ENCODE measurements at places on chromosomes 1 and 21.

DNA sequence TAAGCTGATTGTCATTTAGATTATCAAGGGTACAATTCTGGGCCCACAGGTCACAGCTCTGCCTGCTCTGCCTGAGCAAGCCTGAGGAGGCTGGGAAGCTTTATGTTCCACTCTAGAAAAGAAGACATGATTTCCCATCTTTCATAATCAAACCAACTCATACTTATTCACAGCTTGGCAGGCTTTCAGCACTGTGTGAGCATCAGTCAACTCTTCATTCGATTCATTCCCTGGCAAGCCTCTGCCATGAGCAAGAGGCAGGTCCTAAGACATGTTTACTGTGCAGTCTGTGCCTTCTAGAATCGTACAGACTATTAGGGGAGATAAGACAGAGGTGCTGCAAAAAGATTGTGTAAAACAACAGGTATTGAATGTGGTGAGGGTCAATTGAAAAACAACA lies 24.5 kb upstream of the KIRREL1 start:
- no peak for DNase-seq

GRCh38 chr1:154867841-154868605 lies 2.1 kb downstream of the KCNN3 start:
- DNase-seq, result no peak

DNA sequence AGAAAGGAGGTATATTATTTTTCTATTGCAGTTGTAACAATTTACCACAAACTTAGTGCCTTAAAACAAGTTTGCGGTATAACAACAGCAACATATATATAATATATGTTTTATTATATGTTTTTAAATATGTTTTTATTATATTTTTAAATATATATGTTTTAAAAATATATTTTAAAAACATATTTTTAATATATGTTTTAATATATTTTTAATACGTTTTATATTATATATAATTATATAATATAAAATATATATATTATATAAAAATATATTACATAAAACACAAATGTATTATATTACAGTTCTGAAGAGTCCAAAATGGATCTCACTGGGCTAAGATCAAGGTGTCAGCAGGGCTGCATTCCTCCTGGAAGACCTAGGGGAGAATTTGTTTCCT lies 27.5 kb upstream of the FNBP1L start:
- no peak for DNase-seq

DNA sequence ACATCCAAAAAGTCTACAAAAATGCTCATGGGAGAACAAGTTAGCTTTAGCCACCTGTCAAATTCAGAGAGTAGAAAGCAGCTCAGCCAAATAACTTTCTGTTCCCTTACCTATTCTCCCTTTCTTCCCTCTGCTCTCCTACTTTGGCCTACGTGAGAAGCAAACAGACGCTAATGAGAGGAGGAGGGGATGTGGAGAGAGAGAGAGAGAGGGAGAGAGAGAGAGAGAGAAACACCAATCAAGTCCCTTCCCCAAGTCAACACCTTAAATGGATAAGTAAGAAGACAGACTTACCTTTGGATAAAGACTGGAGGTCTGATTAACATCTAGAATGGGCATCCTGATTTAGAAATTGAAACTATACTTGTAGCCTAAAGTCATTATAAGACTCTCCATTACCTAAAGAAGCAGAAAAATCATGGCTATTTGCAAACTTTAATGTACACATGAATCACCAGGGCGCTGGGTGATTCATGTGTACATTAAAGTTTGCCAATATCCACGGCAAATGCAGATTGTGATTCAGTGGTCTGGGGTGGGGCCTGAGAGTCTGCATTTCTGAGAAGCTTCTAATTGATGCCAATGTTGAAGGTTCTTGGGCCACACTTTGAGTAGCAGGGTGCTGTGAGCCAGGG lies 13.1 kb upstream of the DUSP12 start:
- no peak for DNase-seq

DNA sequence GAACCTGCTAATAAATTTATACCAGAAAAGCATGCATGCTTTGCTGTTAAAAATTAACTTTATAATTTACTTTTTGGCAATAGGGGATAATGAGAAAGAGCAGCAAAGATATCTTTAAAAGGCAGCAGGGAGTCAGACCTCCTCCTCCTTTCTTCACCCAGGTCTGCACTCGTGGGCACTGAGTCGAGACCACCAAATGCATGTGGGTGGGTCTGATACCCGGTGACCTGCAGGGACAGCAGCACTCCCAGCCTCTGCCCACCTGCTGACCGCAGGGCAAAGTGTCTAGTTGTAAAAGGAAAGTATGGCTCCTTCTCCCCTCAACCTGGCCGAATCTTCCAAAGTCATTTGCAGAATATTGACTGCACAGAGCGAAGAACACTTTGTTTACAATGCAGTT lies 43.7 kb upstream of the KIF26B start:
- DNase-seq, result no peak

DNA sequence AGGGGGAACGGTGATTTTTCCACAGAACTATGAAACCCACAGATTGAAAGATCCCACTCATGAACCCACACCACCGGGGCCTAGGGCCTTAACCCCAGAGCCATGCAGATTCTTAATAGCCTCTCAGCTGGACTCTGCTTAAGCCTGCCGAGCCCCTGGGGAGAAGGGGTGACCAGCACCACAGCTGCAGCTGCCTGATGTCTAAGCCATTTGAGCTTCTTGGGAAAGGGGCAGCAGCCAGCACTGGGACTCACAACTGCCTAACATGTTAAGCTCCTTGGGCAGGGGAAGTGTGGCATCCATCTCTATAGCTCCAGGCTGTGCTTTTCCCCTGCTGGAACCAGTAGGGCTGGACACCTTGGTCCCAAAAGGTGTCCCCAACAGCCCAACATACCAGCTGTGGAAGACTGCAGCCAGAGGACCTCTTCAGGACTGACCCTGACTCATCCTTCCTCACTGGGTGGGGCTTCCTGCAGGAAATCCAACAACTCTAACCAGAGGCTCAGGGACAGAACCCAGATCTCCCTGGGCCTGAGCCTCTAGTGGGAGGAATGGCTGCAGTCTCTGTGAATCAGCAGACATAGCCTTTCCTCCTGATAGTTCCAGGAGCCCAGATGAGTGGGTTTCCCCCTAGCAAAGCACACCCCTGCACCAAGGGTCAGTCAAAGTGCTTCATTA lies 34.6 kb upstream of the FMO3 start:
- DNase-seq, result no peak

- no peak for DNase-seq
Measured at GRCh38 chr1:179030683-179031082, 5.0 kb downstream of the FAM20B start.

DNA sequence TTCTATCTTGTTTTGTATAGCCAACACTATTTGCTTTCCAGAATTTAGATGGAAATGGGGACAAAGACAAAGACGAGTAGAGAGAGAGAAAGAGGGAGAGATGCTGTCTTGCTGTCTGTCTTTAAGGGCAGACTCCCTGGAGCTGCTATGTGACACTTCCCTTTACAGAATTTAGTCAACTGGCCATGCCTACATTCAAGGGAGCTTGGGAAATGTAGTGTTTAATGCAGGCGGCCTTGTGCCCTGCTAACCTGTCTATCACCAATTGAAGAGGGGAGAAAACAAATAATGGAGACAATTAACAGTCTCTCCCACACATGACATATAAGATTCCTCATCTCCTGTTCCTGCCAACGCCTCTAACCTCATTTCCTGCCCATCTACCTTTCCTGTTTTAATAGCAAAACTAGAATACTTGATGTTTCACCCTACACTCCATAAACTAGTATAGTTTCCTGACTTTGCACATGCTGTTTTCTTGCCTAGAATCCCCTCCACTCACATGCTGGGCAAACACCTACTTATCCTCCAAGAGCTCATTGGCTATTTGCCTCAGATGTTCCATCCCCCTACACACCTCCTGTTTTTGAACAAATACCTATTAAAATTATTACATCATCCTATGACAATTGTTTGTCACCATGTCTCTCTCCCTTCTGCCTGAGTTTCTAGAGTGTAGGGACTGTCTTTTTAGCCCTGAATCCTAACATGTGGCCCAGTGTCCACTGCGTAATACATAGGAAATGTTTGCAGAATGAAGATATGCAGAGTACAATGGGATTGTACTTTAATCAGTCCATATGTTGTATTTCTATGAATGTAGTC lies 117.2 kb downstream of the SLC25A24 start:
- no peak for DNase-seq

- DNase-seq, result no peak
Measured at GRCh38 chr1:156821801-156822200, 5.2 kb upstream of the SH2D2A start.

GRCh38 chr1:203476216-203476814 lies 709 bp downstream of the PRELP start:
- DNase-seq, result no peak

GRCh38 chr21:42191696-42192595 lies 27.0 kb upstream of the ABCG1 start:
- no peak for DNase-seq

DNA sequence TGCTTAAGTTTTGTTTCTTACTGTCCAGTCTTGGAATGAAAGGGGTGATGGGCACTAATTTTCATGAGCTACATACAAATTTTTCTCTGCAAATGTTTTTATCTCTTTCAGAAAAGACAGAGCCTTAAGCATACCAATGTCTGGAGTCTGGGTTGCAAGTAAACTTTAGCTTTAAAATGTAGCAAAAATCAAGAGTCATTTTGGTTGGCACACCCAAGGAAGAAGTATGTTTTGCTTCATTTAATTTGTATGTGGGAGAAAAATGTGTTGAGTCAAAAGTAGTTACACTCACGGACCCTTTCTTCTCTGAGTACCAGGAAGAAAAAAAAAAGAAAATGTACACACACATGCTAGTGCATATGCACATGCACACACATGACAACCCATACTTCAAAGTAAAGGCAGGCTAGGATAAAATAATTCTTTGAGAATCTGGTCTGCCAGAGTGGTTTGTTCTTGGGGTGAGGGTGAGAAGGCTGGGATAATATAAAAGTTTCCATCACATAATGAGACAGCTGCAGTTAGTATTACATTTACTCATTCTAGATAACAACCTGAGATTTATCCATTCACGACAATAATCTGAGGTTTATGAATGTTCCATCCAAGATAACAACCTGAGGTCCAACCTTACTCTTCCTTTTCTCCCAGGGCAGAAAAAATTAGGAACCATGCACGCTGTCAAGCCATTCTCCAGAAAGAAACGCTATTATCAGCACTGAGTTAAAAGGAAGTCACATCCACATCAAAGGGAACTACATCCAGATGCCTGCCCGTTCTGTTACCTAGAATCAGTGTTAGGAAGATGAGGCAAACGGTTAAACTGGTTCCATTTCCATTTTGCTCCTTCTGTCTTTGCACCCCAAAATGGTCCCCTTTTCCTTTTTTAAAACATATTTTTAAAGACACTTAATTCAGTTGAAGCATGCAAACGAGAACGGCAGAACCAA lies 9.3 kb downstream of the DPYD start:
- DNase-seq, result no peak

DNA sequence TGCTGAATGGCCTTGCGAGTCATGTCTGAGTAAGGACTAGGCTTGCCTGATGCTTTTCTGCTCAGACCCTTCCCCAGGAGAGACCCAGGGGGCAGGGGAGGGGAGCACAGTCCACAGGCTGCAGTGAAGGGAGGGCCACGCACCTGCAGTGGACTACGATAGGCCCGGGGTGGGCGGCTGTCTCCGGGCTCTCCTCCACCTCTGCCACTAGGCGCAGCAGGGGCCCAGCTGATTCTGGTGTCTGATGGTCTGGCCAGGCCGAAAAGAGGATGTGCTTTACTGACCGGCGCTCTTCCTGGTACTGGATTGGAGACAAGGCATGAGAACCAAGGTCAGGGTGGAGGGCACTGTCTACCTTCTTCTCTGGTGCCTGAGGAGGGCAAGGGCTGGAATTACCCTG lies 7.9 kb upstream of the ARL8A start:
- DNase-seq, result no peak

DNA sequence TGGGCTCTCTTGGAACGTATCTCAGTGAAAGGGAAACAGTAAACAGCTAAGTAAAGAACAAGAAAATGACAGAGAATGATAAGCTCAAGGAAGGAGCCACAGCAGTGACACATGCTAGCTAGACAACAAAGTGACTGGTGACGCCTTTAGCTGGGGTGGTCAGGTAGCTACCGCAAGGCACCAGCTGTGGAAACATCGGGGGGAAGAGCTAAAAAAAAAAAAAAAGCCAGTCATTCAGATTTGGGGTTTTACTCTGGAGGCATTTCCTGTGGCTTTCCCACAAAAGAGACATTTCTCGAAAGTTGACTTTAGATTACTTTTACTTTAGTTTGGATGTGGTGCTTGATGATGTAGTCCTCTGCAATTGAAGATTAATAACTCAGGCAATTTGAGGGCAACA lies 2.1 kb downstream of the FHAD1 start:
- DNase-seq, result peak; percentile 18

GRCh38 chr21:34764715-34765284 lies 96.0 kb downstream of the CLIC6 start:
- no peak for DNase-seq

- no peak for DNase-seq
Measured at GRCh38 chr21:45169001-45169400, 94.6 kb downstream of the ADARB1 start.

DNA sequence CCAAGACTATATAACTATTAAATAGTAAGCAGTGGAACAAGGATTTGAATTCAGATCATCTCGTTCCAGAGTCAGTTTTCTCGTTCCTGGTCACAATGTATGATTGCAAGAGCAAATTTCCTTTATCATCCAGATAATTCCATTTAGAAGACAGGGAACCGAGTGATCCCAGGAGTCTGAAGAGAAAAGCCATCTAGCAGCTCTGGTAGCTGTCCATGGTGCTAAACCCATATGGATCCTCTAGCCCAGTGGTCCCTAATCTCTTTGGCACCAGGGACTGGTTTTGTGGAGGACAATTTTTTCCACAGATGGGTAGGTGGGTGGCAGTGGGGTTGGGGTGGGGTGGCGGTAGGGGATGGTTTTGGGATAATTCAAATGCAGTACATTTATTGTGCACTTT lies 229.4 kb downstream of the PTPRU start:
- DNase-seq, result no peak

GRCh38 chr1:112418099-112418892 lies 22.3 kb downstream of the CTTNBP2NL start:
- DNase-seq, result no peak

- DNase-seq, result no peak
Measured at GRCh38 chr1:224192082-224192788, 9.2 kb downstream of the DEGS1 start.

DNA sequence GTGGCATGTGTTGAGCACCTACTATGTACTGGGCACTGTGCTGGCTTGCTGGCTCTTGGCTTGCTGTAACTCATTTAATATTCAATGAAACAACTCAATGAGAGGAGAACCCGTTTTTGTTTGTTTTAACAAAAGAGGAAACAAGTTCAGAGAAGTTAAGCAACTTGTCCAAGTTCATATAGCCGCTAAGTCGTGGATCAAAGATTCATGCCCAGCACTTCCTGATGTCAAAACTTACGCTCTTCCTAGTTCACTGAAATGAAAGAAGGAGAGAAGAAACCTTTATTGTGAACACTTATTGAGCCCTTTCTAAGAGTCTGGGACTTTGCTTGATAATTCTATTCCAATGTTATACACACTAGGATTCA lies 475.9 kb downstream of the PTPRU start:
- DNase-seq, result no peak
